Naive B cell (primary cell): ENCODE measurements at places on chromosomes 1 and 21. TPM values are rescaled to one million over a fixed set of nuclear protein-coding genes. Genes with fewer than 3 reads are reported as not detected.

- DNase-seq, result no peak
Observed at GRCh38 chr1:162502077-162502476, 4.5 kb downstream of the UHMK1 start.

GRCh38 chr1:191160837-191161236 is 683.2 kb upstream of the BRINP3 start:
- DNase-seq, result no peak

DNA sequence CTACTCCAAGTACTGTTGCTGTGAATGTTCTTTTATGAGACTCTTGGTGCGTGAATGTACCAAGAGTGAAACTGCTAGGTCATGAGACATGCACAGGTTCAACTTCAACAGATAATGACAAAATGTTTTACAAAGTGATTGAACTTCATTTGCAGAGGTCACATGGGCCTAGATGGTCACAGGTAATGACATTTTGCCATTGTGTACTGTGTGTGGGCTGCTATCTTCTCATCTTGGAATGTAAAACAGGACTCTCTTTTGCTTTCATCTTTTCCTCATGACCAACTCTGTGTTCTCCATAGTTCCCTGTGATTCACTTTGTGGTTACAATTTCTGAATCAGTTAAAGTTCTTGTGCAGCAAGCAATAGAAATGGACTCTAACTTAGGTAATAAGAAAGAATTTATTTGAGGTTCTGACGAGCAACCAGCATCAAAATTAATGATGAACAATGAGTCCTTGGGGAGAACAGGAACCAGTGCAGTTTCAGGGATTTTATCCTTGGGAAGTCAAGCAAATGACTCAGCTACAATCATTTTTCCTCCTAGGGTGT is 16.2 kb upstream of the TSNAX start:
- DNase-seq, result no peak

DNA sequence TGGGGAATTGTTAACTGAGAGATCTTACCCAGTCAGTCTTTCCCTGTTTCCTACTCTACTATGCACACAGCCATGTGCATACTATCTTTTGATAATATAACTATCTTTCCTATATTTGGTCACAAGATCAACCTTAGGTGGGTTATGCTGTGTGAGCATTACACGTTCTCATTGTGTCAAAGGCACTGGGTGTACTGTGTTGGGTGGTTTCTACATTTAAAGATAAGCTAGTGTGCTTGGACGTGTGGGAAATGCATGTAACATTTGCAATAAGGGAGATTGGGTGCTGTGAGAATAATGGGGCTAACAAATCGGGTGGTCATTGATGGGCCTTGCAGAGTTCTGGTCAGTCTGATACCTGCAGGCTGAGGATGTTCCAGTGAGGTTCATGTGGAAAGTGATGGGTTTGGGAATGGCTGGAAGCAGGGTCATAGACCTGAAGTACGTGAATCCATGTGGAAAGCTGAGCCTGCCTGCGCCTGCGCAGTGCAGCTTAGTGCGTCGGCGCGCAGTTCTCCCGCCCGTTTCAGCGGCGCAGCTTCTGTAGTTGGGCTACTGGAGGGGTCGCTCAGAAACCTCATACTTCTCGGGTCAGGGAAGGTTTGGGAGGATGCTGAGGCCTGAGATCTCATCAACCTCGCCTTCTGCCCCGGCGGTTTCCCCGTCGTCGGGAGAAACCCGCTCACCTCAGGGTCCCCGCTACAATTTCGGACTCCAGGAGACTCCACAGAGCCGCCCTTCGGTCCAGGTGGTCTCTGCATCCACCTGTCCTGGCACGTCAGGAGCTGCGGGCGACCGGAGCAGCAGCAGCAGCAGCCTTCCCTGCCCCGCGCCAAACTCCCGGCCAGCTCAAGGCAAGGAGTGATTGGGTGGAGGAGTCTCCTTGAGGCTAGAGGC is at the start of gene MSH4:
TSS of gene MSH4 (plus strand) at position 507 of the 897 bp plus-strand sequence. CDS start at position 611, 104 bp downstream.
- DNase-seq, result no peak

- DNase-seq, result no peak
Observed at GRCh38 chr1:204255225-204255624, 41.4 kb upstream of the GOLT1A start.

DNA sequence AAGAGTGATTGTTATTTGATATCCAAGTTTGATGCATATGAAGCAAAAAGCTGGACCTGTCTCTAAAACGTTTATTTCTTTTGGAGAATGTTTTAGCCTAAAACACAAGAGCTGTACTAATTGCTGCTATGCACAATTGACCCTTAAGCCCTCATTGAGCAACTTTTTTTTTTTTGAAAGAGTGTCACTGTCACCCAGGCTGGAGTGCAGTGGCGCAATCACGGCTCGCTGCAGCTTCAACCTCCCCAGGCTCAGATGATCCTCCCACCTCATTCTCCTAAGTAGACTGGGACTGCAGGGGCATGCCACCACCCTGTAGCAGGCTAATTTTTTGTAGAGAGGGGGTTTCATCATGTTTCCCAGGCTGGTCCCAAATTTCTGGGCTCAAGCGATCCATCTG is 129.1 kb downstream of the PIK3R3 start:
- DNase-seq, result no peak

DNA sequence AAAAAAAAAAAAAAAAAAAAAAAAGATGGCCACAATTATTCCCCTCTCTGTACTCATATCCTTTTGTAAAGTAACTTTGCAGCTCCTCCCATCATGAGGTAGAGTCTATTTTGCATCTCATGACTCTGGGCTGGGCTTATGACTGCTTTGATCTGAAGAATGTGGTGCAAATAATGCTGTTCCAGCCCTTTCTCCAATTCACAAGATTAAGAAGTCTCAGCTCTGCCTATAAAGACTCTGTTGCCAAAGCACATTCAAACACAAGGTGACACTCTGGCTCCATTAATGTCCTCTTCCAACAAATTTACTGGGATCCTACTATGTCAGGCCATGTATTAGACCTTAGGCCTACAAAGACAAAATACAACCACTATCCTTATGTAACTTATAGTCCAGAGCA is 64.8 kb upstream of the PTCH2 start:
- DNase-seq, result no peak

DNA sequence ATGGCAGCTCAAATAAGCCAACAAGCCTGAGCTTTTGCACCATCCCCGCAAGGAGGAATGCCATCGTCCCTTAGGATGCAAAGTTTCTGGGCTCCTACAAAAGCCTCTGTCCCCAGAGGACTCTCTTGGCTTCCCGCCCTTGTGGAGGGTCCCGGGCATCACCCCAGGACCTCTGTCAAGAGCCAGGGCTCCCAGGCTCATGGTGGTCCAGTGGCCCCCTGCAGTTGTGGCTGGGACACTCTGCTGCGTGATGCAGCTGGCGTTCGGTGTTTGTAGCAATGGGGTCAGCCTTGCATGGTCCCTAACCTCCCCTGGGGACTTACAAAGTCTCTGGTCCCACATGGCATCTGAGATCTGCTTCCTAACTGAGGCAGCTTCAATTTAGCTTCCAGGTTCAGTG is 104.7 kb downstream of the RIPK4 start:
- DNase-seq, result no peak

DNA sequence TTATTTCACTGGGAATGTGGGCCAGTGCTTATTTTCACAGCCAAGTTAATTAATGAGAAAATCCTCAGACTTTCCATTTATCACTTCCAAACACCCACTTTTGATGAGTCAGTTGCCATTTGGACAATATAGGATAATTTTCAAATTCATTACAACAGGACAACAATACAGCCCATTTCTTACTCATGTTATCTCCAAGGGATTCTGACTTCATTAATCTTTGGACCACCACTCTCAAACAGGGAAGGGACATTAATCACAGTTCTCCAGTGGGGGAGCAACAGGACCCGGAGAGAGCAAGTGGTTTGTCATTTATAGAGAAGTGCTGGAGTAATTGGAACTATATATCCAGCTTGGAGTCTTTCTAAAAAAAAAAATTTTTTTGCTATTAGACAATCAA is 38.7 kb downstream of the JUN start:
- no peak for DNase-seq

DNA sequence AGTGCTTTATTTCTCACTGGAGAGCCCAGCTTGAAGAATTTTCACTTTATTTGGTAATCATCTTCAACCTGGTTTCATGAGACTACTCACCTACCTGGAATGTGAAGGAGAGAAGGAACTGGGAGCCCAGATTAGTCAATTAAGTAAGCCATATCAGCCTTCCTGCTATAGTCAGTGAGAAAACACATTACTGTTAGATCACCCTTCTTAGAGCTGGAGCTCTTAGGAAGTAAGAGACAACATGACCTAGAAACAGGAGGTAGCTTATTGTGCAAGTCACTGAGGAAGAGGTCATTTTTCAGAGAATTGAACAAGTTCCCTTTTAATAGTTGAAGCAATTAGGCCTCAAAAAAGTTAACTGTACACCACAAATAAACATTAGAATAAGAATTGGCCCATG is 49.2 kb upstream of the TEKT2 start:
- DNase-seq, result no peak

DNA sequence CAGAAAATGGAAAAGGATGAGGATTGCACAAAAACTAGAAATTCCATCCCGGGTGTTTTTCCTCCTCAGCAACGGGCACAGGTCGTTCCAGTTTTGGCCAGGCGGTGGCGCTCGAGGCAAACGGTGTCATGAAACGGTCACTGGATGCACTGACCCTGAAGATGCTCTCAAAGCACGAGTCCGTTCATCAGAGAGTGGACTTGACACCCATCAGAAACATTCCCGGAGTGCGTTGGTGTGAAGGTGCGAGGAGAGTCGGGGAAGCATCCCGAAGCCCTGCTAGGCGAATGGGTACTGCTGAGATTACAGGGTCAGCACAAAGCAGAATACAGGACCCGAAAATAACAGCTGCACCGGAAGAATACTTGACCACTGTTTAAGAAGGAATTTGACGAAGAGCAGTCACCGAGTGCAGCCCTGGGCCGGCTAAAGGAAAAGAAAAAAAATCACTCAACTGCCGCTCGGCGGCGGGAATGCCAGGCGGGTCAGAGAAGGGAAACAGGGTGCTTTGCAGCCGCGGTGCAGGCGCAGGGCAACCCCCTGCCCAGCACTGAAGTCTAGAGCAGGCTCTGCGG is 71.7 kb upstream of the ETS2 start:
- DNase-seq, result peak; percentile 51

DNA sequence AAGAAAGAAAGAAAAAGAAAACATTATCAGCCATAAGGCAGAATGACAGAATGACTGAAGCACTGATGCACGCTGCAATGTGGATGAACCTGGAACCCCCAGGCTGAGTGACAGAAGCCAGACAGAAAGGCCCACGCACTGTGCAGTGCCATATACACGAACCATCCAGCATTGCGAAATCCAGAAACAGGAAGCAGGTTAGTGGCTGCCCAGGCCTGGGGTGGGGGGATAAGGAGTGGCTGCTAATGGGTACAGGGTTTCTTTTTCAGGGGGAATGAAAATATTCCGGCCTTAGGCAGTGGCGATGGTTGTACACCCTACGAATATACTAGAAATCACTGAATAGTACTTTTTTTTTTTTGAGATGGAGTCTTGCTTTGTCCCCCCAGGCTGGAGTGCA is 57.0 kb downstream of the CHD5 start:
- DNase-seq, result no peak

GRCh38 chr1:46036894-46037839 is 95.3 kb downstream of the PIK3R3 start:
- DNase-seq, result peak; percentile 73

DNA sequence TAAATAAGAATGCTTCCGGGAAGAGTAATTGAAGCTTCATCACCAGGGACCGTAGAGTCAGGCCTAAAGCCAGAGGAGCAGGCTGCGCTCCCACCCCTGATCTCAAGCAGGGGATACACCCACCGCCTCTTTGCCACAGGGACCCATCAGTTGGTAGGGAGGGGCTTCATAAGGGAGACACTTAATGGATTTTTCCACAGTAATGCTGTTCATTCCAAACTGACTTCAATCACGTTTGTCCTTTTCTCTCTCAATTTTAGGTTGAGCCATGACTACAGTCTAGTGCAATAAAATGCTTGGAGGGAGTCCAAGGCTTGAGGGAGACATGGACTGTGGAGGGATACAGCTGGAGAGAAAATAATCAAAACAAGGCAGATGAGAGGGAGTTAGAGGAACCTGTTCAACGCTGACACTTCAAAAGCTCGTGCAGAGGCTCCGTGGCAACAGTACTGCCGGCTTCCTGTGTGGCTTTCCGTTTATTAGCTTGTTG is 111.5 kb downstream of the SEC16B start:
- DNase-seq, result no peak

GRCh38 chr1:238409191-238409850 is 518.6 kb upstream of the ZP4 start:
- no peak for DNase-seq

DNA sequence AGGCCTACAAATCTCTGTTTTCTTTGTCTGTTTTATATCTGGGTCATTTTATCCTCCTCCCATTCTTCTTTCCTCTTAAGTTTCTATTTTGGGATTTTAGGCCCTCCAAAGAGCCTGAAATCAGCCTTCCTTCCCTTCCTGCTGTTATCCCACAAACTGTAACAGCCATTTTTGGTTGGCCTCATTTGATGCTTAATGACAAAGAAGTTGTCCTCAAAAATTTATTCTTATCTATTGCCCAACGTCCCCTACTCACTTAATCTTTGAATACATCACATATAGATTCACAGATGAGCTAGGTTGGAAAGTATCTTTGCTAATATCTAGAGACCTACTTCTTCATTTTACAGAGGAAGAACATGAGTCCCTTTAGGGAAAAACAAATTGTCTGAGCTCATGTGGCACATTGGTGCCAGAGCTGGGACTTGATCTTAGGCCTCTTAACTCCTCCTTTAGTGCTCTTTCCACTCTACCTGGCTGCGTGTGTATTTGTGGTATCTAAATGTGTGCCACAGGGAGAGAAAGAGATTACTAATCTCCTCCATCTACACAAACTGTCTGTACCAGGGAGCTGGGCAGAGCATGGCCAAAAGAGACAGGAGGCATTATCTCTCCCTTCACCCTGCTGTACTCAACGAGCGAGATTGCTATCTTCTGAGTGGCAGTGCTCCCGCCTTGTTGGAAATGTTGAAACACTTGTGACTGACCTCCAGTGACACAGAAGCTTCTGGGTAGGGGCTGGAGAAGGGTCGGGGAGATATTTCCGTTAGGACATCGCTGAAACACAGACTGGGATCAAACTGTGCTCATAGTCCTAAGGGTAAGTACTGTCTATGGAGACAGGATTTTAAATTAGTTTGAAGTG is 30.1 kb downstream of the RHEX start:
- DNase-seq, result no peak

The FCGR3A gene
- 1.6 TPM for polyA plus RNA-seq

The PLD5 gene
- 0.87 TPM for polyA plus RNA-seq

The DBT gene
- 3.5 TPM for polyA plus RNA-seq

The SLC44A3 gene
- polyA plus RNA-seq, result not detected

The LIN28A gene
- not detected for polyA plus RNA-seq

The C1orf105 gene
- not detected for polyA plus RNA-seq

The SRSF11 gene
- polyA plus RNA-seq, result 77.9 TPM

The IGSF21 gene
- polyA plus RNA-seq, result not detected

The SH2D1B gene
- polyA plus RNA-seq, result 0.22 TPM
